ENCODE measurements at places on chromosomes 3 and 15.

GRCh38 chr3:193060748-193061546 is 143.3 kb upstream of the MB21D2 start:
- peak; percentile 19 for DNase-seq

GRCh38 chr3:18098960-18099587 is 326.1 kb downstream of the SATB1 start:
- no peak for DNase-seq

- no peak for DNase-seq
Measured at GRCh38 chr3:50275996-50276761, 2.7 kb upstream of the LSMEM2 start.

GRCh38 chr3:100708989-100709841 is at the start of gene TFG:
TFG (plus strand) TSS chr3:100709494; CDS start chr3:100713686, 4,192 bp downstream.
- peak; percentile 95 for DNase-seq

GRCh38 chr3:73249047-73249446 is 187.6 kb downstream of the EBLN2 start:
- DNase-seq, result no peak

- DNase-seq, result peak; percentile 75
Measured at GRCh38 chr3:69085168-69085832, 563 bp downstream of the ARL6IP5 start.

- no peak for DNase-seq
Measured at GRCh38 chr3:130426206-130426605, 80.7 kb downstream of the COL6A5 start.

- no peak for DNase-seq
Measured at GRCh38 chr3:100726706-100727105, 17.4 kb downstream of the TFG start.

DNA sequence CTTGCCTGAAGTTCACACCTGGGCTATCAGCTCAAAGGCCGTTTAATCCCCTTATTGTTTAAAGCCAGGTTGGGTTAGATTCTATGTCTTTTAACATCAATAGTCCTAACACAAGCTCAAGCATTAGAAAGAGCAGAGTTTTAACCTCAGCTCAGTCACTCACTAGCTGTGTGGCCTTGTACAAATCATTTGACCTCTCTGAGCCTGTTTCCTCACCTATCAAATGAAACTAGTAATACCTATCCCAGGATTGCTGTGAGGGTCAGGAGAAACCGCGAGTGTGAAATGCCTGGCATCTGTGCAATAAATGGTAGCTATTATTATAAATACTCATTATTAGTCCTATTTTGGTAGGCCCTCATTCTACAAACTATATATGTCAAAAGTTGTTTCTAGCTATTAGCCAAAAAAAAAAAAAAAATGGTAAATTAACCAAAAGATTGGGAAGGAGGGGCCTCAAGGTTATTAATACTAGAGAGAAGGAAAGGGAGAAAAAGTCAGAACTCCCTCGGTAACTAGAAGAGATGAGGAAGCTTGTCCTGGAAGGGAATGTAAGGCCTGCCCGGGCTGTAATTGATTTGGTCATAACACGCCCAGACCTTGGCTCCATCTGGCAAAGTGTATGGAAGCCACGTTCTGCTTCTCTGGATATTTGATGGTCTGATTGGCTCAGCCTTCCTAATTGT is 510.5 kb upstream of the PROK2 start:
- DNase-seq, result no peak

DNA sequence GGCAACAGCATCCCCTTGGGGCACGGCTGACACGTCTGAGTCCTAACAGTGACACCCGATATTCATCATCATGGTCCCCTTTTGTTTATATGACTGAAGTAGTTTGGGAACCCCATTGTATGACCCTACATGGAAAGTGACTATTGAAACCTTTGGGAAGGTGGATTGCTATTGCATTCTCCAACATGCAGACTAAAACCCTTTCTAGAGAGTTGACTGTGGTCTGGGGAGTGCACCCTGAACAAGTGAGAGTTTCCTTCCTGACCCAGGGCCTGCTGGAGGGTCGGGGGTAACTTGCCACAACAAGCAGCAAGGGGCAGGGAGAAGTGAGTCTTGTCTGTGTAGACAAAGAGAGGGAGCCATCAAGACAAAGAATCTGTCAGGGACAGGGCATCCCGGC is 54.4 kb downstream of the ISG20 start:
- DNase-seq, result no peak

DNA sequence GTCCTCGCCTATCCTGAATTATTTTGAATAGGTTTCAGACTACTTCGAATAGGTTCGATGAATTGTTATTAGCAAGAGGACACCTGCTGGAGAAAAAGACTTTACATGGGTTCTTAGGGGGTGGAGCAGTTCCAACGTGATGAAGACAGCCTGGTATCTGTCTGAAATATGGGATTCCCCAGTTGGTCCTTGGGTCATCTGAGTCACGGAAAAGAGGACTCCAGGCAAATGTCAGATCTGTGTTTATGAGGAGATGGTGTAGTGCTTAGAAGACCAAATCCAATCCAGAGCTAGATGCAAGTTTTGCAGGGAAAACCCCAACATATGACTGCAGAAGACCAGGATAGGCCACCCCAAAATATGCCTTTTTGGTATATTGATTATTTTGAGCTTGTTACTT is 98.9 kb upstream of the IGSF10 start:
- no peak for DNase-seq

- DNase-seq, result no peak
Measured at GRCh38 chr15:59866642-59867041, 137.5 kb upstream of the FOXB1 start.

- no peak for DNase-seq
Measured at GRCh38 chr3:195065142-195065863, 205.7 kb downstream of the XXYLT1 start.
